ENCODE measurements at places on chromosomes 12 and 14. TPM values are rescaled to one million over a fixed set of nuclear protein-coding genes. Genes with fewer than 3 reads are reported as not detected.

GRCh38 chr12:132273992-132274334, 55.4 kb downstream of the GALNT9 start:
- no peak for DNase-seq

- DNase-seq, result no peak
These were observed 37.4 kb downstream of the HSP90AA1 start for GRCh38 chr14:102049258-102050025.

DNA sequence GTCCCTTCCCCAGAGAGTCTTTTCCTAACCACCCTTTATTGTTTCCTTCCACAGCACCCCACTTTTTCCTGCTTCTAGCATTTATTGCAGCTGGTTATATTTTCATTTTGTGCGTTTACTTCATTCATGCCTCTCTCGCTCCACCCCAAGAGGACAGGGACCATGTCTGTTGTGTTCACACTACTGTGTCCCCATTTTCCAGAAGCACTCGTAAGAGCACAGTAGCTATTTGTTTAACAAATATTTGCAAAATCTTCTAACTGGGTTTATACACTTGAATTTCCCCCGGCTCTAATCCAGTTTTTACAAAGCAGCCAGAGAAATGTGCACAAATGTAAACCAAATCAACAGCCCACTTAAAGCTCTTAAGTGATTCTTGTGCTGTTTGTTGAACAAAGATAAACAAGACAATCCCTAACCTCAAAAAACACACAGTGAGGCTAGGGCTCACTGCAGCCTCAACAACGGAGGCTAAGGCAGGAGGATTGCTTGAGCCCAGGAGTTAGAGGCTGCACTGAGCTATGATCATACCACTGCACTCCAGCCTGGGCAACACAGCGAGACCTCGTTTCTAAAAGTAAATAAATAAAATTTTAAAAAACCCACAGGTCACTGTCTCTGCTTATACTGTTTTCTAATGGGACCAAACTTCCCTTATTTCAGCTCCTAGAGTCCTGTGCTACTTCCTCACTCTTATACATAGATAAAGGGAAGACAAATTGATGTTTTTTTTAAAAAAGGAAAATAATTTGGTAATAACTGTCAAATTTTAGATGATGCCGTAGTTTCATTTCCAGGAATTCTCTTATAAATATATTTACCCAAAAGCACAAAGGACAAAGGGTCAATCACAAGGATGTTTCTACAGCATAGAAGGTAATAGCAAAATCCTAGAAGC, 6.6 kb upstream of the ABCD4 start:
- no peak for DNase-seq

DNA sequence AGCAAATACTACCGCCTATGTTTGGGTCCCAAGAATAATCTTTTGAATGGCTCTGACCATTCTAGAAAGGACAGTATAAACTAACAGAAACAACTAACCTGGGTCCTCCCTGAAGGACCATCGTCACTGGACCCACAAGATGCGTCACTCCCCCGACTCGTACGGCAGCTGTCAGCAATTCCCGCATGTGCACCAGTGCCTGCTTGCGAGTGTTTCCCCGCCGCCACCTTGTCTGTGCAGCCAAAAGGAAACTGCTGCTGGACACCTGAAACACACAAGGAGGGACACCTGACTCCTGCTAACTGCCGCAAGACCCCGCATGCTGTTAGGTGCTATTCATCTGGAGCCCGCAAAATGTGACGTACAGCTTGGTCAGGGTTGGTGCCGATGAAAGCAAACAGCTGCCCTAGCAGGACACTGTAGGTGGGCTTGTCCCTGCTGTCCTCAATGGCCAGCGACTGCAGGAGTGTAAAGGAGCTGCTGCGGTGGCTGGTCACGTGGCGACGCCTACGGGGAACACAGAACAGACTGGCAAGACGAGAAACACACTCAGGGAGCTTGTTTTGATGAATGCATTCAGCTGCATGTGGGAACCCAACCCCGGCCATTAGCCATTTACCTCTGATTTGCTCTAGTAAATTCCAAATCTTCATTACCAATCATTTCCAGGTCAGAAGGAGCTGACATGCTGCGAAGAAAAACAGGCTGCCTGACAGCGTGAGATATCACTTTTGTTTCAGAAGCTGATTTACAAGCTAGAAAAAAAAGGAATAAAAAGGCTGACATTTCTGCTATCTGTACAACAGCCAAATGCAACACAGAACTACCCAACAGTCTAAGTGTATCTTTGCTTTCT, 118.1 kb downstream of the TRAFD1 start:
- DNase-seq, result no peak

GRCh38 chr12:54393743-54394142, 9.2 kb upstream of the ZNF385A start:
- DNase-seq, result no peak

Gene TRMT61A
- polyA plus RNA-seq, result 5.4 TPM

Gene INSM2
- not detected for polyA plus RNA-seq

- no peak for DNase-seq
These were observed 82.6 kb upstream of the FUT8 start for GRCh38 chr14:65329911-65330310.

Gene DLK1
- 1,479 TPM for polyA plus RNA-seq

Data from muscle of arm (tissue), 14 donors.